ENCODE measurements at places on chromosomes 4 and X. TPM values are rescaled to one million over a fixed set of nuclear protein-coding genes. Genes with fewer than 3 reads are reported as not detected.

DNA sequence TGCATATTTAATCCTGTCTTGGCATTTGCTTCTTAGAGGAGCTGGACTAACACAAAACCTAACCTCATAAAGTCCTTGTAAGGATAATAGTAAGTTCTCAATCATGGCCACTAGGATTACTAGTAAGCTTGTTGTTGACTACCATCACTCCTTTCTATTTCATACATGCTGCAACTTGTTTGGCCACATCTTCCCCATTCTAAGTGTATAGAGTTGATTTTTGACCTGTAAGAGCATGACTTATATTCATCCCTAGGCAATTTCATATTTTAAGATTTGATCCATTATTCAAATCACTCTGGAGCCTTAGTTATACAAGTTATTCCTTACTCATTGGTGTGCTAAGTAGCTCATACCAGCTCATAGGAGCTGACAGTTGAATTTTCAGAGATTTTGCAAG is 109.4 kb downstream of the EFHC2 start:
- no peak for ATAC-seq

DNA sequence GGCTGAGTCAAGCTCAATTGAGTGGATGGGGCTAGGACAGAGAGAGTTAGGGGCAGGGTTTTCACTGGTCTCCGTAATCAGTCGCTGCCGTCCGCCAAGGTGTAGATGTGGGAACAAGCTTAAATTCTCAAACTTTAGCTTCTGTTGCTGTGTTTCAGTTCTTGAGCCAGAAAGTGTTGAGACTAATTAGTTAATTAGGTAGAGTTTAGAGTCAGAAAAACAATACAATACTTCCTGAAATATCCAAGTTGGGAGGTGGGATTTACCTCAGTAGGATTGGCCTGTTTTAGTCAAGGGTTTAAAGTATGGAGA is 1.1 kb upstream of the UBE2D3 start:
- no peak for ATAC-seq

GRCh38 chr4:126890383-126890782 is 742.4 kb upstream of the INTU start:
- ATAC-seq: no peak

- no peak for ATAC-seq
Measured at GRCh38 chr4:73912191-73912590, 43.0 kb downstream of the CXCL1 start.

DNA sequence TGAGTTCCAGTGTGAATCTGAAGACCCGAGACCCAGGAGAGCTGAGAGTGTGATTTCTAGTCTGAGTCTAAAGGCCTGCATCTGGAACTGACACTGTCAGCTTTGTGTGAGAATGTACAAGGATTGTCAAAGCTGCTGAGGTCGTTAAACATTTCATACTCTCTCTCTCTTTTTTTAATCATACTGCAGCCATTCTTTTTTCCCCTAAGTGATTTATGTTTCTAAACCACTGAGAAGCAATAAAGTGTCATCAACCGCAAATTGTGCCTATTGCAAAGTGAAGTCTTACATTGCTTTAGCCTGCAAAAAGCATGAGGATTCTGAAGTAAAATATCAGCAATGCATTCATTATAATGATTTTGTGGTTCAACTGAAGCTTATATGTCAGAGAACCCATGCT is 106.0 kb downstream of the ASMT start:
- ATAC-seq: no peak

GRCh38 chrX:110082161-110082560 is 79.2 kb downstream of the TMEM164 start:
- no peak for ATAC-seq

DNA sequence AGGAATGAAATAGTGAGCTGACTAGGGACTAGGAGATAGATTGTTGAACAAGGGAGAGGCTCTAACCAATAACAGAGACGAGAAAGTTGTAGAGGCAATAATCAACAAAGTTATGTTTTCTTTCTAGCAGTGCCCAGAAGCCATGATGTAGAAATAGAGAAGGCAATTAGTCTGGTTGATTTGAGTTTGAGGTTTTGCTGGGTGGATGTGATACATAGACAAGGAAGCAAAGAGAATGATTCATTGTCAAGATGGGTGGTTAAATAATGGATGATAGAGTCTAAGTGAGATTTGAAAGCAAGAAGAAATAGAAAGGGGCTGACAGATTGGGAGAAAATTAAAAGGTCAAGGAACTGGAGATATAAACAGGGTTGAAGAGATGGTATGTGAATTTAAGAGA is 11.2 kb downstream of the RBM41 start:
- ATAC-seq: no peak

GRCh38 chrX:6891404-6891803 is 256.1 kb upstream of the STS start:
- ATAC-seq: no peak

DNA sequence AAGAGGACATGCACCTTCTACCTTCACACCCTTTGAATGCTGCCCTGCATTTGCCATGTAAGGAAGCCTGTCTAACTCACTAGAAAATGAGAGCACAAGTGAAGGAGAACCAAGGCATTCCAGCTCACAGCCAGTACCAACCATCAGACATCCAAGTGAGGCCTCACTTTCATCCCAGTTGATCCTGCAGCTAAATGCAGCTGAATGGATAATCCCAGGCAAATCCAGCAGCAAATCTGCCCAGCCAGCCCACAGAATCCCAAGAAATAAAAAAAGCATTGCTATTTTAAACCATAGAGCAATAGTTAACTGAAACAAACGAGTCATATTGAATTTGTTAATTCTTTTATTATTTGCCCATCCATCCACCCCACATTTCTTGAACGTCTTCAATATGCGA is 112.5 kb downstream of the C4orf33 start:
- no peak for ATAC-seq

- ATAC-seq: peak; percentile 85
Measured at GRCh38 chrX:132292793-132293192, 73.5 kb upstream of the RAP2C start.

- ATAC-seq: no peak
Measured at GRCh38 chr4:179398414-179398813, 1956.2 kb upstream of the AGA start.

GRCh38 chrX:2162695-2163094 is 338.1 kb downstream of the DHRSX start:
- ATAC-seq: no peak

DNA sequence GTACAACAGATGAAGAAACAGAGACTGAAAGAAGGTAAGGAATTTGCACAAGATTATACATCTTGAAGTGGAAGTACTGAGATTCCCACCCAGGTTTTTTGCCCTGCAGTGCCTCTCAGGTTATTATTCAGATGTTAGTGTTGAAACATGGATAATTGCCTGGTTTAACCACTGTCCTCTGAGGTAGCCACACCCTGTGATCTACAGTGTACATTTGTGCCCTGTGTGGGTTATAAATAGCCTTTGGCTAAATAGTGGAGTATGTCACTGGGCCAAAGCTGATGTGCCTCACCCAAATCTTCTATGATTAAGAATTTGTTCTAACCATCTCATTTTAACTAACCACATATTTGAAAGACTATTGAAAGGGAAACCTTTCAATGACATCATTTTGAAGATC is 5.4 kb upstream of the ASB5 start:
- no peak for ATAC-seq

- no peak for ATAC-seq
Measured at GRCh38 chrX:83934220-83934619, 73.3 kb downstream of the CYLC1 start.

GRCh38 chr4:122689972-122690371 is 42.5 kb upstream of the BBS12 start:
- no peak for ATAC-seq

- ATAC-seq: no peak
Measured at GRCh38 chrX:132412208-132412607, 76.6 kb downstream of the MBNL3 start.

DNA sequence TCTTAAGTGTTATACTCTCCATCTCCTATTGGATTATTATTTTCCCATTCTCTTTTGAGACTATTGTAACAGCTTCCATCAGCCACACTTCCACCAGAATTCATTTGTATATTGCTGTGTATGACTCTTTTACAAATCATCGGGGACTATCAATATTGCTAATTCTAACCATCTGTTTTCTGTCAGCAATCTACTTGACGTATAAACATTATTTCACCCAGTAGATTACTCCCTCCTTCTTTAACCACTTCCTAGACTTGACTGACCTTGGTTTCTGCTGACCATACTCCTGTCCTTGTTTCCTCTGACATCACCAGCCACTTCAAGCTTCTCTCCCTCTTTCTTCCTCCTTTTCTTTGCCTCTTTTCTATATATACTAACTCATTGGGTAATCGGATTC is 402.9 kb downstream of the PCDH18 start:
- ATAC-seq: no peak

- no peak for ATAC-seq
Measured at GRCh38 chrX:883588-883987, 253.0 kb downstream of the SHOX start.

DNA sequence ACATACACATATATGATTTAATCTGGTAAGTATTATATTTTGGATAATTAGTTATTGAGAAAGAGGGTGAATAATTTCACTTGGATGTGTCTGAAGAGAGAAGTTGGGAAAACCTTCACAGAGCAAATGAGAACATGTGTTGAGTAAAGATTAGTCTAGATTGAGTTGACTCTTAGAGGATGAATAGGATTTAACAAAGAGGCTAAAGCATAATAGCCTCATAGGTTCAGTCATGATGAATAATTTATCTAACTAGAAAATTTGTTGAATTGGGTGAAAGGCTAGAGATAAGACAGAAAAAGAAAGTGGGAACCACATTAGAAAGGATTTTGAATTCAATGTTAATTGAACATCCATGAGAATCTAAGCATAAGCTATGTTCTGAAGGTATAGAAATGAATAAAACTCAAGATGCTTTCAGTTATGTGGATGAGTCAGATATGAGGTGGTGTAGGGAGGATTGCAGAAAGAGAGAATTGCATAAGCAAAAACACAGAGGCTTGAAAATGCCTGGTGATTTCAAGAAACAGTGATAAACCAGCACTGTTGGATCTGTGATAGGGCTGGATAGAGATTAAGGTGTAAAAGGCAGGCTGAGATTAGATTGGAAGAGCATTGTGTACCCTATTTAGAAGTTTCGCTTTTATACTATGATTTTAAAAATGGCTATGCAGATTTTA is 207.6 kb upstream of the NR3C2 start:
- peak; percentile 96 for ATAC-seq

- ATAC-seq: peak; percentile 75
Measured at GRCh38 chr4:42603862-42604261, 53.0 kb downstream of the ATP8A1 start.

DNA sequence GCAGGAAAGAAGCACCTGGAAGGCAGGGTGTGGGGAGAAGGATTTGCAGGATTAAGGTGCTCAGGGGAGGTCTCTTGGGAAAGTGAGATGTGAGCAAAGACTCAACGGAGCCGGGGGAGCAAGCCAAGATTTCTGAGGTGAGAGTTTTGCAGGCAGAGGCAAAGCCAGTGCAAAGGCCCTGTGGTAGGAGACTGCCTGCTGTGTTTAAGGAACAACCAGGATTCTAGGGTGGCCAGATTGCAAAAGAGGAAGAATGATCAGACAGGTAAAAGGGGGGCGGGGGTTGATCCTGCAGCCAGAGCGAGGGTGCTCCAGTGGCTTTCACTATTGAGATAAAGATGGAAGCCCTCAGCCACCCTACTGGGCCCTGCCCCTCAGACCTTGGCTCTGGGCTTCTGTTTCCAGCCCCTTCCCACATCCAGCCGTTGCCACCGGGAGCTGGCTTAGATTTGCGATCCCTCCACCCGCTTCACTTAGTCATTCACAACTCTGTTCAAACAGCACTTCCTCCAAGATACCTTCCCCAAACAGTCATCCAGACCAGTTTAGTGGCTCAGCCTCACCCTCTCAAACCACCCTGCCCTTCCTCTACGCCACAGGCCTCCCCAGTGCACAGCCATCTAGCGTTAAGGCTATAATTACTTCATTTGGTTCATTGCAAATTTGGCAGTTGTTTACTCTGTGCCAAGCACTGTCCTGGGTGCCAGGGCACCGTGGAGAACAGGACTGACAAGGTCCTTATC is 23.3 kb upstream of the BCOR start:
- no peak for ATAC-seq

GRCh38 chr4:14518136-14518535 is 484.1 kb upstream of the CPEB2 start:
- ATAC-seq: no peak

DNA sequence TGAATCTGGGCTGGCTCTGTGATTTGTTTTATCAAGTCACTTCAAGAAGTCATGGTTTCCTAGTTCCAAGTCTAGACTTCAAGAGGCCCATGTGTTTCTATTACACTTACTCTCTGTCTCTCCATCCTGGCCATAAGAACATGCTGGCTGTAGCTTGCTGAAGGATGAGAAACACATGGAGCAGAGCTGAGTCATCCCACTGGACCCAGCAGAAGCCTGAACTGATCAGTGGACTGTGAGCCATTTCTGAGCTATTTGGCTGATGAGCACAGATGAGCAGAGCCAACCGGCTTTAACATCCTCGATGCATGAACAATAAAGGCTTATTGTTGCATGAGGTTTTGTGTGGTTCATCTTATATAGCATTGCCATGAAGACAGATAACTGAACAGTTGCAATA is 290.6 kb upstream of the BOD1L1 start:
- ATAC-seq: no peak

DNA sequence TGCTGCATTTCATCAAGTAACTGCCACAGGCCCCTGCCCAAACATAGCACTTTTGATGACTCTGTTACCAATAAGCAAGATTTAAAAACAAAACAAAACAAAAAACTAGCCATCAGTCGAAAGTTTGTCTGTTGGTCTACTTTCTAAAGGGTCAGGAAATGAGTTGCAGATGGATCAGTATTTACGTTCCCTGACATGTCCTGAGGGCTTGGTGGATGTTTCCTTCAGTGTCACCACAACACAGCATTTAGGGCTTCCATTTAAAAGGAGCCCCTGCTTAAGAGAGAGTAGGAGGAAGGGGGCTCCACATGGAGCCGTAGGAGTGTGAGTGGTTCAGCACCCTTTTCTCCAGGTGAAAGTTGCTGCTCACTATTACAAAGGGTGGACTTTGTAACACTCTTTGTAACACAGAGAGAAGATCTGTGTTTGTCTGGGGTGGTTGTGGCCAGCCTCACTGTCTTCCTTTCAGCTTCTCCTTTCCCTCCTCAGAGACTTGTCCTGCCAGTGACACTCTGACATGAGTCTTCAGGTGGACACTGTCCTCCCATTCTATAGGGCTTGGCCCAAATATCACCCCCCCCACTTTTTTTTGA is 167.5 kb upstream of the PDE5A start:
- no peak for ATAC-seq

DNA sequence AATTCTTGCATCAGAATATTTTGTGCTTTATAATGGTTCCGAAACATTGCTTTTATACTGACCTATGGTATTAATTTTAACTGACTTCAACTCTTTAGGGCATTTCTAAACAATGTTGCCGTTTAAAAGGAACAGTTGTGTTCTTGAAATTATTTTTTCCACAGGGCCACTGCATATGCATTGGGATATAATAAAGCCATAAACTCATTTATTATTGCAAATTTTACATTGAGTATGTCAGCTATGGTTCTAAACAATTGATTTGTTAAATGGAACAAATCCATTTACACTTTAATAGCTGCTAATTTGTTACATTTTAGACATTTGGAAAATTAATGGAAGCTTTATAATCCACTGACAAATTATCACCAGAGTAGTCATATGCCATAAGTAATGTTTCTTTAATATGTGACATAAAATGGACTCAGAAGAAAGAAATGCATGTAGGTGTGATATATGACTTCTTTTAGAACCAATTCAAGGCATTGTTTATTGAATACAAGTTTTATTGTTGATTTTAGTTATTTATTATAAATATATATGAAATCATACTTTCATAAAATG is 553.3 kb downstream of the TLL1 start:
- no peak for ATAC-seq

TCEAL7 gene
- 4.9 TPM for total RNA-seq

CTAG2 gene
- total RNA-seq: not detected

ADH1B gene
- total RNA-seq: not detected

PLXNB3 gene
- total RNA-seq: 4.3 TPM

RNF212 gene
- total RNA-seq: 5.9 TPM

GYPE gene
- 0.70 TPM for total RNA-seq

HTRA3 gene
- 82.0 TPM for total RNA-seq

All from motor neuron (in vitro differentiated cells).